MG63 (cell line): ENCODE measurements at places on chromosomes 5 and 9. TPM values are rescaled to one million over a fixed set of nuclear protein-coding genes. Genes with fewer than 3 reads are reported as not detected.

DNA sequence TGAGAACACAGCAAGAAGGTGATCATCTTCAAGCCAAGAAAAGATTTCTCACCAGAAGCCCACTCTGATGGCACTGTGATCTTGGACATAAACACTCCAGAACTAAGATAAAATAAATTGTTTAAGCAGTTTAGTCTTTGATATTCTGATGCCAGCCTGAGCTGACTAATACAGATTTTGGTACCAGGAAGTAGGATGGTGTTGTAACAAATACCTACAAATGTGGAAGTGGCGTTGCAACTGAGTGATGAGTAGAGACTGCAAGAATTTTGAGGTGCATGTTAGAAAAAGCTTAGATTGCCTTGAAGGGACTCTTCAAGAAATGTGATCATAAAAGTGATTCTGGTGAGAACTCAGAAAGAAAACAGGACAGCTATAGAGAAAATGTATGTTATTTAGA is 592.4 kb upstream of the DAB2 start:
- peak; percentile 5 for DNase-seq

DNA sequence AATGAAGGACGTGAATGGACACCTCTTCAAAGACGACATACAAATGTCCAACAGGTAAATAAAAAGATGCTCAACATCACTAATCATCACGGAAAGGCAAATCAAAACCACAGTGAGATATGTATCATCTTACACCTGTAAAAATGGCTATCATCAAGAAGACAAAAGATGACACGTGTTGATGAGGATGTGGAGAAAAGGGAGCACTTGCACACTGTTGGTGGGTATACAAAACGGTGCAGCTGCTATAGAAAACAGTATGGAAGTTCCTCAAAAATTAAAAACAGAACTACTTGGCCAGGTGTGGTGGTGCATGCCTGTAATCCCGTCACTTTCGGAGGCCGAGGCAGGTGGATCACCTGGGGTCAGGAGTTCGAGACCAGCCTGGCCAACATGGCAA is 47.9 kb downstream of the STK10 start:
- no peak for DNase-seq

Gene DMRTA1
- not detected in 2 replicates for total RNA-seq

Gene BBLN
- total RNA-seq: 37.3 and 57.0 TPM in 2 replicates

Gene SEMA5A
- total RNA-seq: 22.3 and 27.9 TPM in 2 replicates
